ENCODE measurements at places on chromosomes 16 and 17.

GRCh38 chr17:35900708-35901480 lies 20.7 kb upstream of the CCL5 start:
- H3K36me3 ChIP-seq = no peaks in the 10 kb centered on the region
- H3K27ac ChIP-seq = peak overlapping the region; percentile 90
- H3K4me1 ChIP-seq = peaks cover 33% of the 10 kb centered on the region
- H3K27me3 ChIP-seq = peaks cover 19% of the 10 kb centered on the region
- no peak overlapping the region for H3K4me3 ChIP-seq
- peak; percentile 18 for DNase-seq

DNA sequence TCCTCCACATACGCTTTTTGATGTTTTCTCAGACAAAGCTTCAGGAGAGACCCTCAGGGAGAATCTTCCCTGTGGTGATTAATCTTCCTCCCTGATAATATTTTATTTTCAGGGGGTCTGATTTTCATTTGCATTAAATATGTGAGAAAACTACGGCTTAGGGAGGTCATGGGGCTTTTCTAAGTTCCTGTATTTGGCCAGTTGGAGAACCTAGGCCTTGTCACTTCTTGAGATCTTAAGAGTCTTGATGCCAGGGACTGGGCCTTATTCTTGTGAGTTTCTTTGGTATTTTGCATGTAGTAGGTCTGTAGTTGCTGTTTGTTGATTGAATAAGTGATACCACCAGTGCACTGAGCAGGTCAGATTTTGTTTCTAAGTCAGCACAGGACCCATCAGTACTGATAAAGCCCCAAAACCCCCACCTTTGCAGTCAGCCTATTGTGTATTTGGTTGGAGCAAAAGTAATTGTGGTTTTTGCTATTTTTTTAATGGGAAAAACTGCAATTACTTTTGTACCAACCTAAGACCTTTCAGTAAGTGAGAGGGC lies 130.1 kb downstream of the PRKCA start:
- H3K27me3 ChIP-seq = peaks cover 3% of the 10 kb centered on the region
- H3K4me3 ChIP-seq = no peak overlapping the region
- DNase-seq = no peak
- H3K36me3 ChIP-seq = no peaks in the 10 kb centered on the region
- H3K4me1 ChIP-seq = peaks cover 27% of the 10 kb centered on the region

DNA sequence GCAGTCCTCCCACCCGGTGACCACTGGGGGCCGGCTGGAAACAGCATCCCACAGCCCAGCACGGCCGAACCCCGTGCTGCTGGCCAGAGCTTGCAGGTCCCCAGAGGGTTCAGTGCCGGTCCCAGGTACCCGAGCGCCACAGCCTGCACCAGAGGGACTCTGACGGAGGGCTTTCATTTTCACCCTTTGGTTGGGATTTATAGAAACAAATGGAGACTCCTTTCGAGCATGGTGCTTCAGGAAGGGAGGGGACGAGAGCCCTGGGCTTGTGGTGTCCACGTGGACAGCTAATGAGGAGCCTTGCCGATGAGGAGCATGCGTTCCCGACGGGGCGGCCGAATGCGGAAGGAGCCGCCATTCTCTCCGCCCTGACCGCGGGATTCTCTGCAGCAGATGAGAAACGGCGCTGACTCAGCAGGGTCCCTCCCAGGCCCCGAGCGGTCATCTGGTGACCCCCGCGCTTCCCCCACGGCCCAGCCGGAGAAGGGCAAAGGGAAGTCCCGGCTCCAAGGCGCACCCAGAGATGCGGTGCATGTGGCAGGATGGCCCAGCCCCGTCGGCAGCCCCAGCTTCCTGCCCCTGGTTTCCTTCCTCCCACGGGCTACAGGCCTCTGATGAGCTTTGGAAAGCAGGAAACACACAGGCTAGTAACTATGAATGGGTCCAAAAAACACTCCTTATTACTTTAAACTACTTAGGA lies 9.8 kb downstream of the SLC38A10 start:
- H3K36me3 ChIP-seq = peaks cover 11% of the 10 kb centered on the region
- H3K27me3 ChIP-seq = peaks cover 3% of the 10 kb centered on the region
- H3K4me3 ChIP-seq = no peak overlapping the region
- no peak for DNase-seq

GRCh38 chr17:82957469-82957795 lies 117.6 kb upstream of the ZNF750 start:
- peaks cover 10% of the 10 kb centered on the region for H3K27me3 ChIP-seq
- no peak overlapping the region for H3K27ac ChIP-seq
- no peak overlapping the region for H3K4me3 ChIP-seq
- no peak for DNase-seq

DNA sequence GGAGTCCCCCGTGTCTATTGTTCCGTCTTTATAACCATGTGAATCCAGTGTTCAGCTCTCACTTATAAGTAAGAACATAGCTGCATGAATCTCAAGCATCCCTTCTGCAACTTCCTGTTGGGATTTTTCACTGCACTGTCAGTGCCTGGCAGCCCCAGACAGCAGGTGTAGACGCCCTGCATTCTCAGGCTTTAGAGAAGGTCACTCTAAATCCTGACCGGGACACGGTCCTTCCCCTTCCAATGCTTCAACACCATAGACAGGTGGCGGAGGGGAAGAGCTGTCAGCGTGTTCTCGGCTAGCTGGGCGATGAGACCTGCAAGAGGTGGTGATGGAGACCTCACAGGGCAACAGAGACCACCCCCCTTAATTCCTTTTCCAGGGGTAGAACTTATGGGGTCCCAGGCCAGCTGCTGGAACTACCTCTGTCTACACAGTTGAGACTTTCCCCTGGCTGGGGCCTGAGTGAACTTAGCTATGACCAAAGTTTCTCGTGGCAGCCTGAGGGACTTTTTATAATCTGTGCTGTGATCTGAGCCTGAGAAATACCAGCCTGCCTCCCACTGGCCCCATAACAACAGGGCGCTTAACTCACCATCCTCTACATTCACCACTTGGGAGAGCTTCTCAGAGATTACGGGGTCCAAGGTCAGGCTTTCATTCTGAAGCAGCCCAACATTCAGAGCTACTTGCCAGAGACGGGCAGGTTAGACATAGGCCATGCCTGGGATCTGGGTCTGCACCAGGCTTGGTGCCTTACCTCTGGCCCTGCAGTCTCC lies 143.2 kb upstream of the TNRC6C start:
- H3K36me3 ChIP-seq = peaks cover 4% of the 10 kb centered on the region
- H3K4me1 ChIP-seq = peaks cover 21% of the 10 kb centered on the region
- H3K4me3 ChIP-seq = no peak overlapping the region
- DNase-seq = no peak
- H3K27ac ChIP-seq = no peak overlapping the region
- peaks cover 23% of the 10 kb centered on the region for H3K27me3 ChIP-seq
